ENCODE measurements at places on chromosomes 11 and 22.
A peak's percentile ranks its signal among the peaks of the same experiment; 100 is the strongest.

DNA sequence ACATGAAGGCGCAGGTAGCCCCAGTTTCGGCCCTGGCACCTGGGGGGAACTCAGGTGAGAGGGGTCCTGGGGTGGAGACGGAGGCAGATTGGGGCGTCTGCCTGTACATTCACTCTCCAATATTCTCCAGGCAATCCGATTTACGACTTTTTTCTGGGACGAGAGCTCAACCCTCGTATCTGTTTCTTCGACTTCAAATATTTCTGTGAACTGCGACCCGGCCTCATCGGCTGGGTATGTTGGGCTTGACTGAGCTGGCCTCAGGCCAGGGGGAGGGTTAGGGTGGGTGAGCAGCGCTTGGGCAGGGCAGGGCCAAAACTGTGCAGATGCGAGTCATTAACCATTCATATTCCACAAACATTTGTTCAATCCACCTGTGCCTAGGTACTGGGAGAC, 1.7 kb downstream of the TM7SF2 start:
- DNase-seq, result no peak

GRCh38 chr22:33073989-33074418, 15.8 kb upstream of the SYN3 start:
- DNase-seq, result peak; percentile 5

DNA sequence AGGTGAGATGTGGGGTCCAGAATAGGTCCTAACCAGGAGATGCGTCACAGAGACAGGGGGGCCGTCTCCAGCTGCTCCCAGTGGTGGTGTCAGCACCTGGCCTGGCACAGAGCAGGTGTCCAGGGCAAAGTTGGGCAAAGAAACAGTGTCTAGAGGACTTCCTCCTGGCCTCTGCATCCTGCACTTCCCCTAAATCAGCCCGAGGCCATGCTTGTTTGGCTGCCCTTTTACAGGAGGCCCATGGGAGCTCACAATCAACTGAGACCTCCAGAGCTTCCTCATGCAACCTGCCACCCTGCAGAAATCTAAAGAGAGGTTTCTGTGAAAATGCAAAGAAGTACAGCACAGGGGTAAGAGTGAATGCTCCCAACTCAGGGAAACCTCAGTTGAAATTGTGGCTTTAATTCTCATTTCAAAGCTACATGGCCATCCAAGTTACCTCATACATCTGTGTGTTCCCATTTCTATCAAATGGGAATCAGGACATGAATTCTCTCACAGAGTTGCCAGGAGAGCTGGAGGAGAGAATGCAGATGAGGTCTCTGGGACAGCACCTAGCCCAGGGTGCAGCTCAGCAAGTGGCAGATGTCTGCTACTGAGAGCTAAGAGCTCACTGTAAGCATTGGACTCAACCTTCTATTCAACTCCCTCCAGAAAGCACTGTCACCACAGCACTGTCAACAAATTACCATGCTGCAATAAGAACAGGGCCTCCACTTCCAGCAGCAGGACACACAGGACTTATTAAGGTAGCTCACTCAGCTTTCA, 32.6 kb downstream of the TCIRG1 start:
- DNase-seq, result no peak

DNA sequence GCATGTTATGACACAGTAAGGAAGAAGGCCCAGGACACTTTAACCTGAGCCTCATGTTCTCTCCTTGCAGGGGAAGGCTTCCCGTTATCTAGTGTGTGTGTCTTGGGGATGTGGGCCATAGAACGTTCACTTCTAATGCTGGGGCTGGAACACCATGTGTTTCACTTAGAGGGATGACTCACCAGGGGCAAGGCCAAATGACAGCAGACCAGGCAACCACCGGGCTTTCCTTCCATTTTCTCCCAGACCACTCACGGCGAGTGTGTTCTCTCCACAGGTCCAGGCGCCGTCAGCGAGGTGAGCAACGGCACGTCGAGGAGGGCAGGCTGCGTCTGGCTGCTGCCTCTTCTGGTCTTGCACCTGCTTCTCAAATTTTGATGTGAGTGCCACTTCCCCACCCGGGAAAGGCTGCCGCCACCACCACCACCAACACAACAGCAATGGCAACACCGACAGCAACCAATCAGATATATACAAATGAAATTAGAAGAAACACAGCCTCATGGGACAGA, 964.4 kb downstream of the NTM start:
- no peak for DNase-seq

DNA sequence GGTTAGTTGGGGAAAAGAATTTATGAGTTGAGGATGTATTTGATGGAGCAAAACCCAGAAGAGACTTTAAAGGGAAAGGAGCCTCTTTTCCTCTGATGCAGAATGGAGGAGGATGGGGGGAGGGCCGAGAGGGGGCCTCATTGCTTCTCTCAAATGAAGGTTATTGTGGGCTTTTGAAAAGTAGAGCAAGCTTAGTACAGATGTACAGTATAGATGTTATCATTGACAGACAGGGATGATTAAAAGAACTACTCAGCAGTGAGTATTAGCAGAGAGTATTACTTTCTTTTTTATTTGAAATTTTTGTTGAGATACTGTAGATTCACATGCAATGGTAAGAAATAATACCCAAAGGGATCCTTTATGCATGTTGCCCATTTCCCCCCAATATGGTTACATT, 98.1 kb downstream of the TEAD1 start:
- no peak for DNase-seq

DNA sequence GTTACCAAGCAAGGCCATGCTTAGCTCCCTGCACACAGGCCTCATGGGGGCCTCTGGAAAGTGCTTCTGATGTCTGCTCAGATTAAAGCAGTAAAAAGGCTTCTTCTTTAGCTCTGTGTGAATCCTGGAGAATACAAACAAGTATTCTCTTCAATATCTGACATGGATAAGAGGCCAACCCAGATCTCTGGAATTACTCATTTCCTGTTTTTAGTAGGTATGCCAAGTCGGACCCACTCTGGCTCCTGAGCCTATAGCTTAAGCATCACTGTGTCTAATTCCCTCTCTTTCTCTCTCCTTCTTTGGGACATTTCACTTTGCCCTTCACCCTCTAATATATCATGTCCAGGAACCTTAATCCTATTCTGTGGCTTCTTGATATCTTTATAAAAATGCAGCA, 529.6 kb upstream of the CCDC90B start:
- peak; percentile 12 for DNase-seq

DNA sequence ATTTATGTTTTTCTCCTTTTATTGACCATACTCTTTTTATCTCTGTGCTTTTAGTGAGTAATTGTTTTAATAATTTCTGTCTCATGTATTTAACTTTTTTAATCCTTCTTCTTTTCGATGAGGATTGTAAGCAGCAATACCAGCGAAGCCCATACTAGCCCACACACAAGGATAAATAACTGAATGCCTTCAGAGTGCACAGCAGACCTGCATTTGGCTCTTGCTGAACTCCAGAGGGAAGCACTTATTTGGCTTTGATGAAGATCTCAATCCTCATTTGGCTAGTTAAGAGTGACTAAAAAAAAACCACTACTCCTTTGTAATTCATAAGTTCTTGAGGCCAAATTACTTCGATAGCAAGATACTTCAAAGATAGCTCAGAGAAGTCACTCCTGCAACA, 293.3 kb downstream of the METTL15 start:
- DNase-seq, result no peak

GRCh38 chr11:40166892-40167291, 1292.6 kb downstream of the LRRC4C start:
- no peak for DNase-seq

- DNase-seq, result no peak
These were observed 16.0 kb upstream of the KCNQ1OT1 start for GRCh38 chr11:2715716-2716350.

DNA sequence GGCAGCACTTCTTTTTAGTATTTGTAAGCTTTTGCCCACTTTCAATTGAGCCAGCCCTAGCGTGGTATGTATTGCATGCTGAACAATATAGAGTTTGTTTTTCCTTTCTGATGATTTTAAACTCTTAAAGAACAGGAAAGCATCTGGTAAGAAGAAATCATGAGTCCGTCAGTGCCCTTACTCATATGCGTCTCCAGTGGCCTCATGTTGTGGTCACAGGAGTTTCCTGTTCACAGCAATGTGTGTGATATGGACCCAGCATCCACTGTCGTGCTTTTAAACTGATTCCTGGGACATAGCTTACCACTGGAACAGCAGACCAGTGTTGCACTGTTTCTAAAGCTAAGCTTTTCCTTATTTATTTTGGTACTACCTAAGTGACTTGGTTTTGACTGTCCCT, 40.1 kb downstream of the BID start:
- peak; percentile 77 for DNase-seq

DNA sequence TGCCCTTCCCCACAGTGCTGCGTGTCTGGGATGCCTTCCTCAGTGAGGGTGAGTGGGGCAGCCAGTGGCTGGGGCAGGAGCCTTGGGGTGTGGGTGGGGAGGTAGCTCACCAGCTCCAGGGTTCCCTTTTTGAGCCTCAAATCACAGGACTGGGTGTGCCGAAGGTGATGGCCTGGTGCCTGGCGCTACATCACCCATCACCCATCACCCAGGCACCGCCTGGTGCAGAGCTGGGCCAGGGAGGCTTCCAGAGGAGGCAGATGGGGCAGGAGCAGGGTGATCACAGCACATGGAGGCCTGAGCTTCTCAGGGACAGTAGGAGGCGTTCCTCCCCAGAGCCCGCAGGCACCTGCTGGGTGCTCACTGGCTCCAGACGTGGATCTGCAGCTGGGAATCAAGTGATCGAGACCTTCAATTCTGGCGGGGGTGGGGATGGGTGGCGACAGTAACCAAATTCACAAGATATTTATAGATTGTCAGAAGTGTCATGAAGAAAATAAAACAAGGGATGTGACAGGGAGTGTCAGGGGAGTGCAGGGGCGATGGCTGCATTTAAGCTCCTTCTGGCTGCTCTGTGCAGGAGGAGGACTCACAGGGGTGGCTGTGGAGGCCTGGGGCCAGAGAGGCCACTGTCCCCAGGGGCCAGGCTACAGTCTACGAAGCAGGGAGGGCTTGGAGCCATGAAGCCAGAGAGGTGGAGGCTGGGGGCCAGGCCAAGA, 3.2 kb downstream of the TBC1D10C start:
- DNase-seq, result no peak

DNA sequence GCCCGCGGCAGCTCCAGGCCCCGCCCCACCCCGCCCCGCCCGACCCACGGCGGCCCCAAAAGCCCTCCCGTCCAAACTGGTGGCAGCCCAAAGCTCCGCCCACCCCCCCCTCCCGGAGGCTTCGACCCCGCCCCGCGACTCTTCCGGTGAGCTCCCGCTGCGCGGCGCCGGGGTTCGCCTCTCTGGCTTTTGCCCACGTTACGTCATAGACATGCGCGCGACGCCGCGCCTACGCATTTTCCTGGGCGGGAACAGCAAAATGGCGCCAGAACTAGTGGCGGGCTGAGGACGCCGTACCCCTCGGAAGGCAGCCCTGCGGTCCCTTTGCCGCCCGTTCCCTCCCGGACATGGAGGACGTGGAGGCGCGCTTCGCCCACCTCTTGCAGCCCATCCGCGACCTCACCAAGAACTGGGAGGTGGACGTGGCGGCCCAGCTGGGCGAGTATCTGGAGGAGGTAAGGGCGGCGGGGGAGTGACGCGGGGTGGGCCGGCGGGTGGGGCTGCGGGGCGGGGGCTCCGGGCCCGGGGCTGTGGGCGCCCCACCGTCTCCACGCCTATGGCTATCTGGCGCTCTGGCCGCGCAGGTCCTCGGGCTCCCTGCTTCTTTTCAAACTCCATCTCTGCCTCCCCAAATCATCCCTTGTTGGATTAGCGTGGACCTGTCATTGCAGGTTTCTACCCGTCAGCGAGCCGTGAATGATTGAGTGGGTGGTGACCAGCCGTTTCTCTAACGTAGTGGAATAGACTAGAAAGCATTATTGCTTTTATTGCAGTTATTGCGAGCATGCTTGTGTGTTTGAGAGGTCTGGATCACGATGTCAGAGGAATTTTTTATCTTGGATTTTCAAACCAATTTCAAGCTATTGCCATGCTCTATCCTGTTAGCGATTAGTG, at the start of gene NCAPH2:
TSS of gene NCAPH2 (plus strand) at position 234 of the 894 bp plus-strand sequence. CDS start at position 348, 114 bp downstream.
- DNase-seq, result peak; percentile 95

GRCh38 chr11:126433244-126433846, 77.9 kb downstream of the ST3GAL4 start:
- DNase-seq, result no peak

DNA sequence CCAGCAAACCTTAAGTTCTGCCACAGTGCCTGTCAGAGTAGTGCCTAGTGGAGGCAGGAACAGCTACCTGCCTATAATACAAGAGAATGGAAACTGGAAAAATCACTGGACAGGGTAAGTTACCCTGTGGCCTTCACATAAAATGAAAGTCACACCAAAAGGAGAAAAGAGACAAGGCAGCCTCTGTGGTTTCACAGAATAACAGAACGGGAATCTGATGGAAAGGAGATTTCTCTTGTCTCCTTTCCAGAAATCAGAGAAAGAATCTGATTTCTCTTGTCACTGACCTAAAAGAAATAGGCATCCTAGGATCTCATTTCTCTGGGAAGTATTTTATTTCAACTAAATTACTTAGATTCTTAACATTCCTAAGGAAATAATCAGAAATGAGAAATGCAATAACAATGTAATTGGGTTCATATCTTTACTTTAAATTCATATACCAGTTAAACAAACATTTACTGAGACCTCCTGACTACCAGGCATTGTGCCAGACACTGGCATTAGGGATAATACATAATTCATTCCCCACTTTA, 41.6 kb downstream of the PRCP start:
- DNase-seq, result peak; percentile 88

DNA sequence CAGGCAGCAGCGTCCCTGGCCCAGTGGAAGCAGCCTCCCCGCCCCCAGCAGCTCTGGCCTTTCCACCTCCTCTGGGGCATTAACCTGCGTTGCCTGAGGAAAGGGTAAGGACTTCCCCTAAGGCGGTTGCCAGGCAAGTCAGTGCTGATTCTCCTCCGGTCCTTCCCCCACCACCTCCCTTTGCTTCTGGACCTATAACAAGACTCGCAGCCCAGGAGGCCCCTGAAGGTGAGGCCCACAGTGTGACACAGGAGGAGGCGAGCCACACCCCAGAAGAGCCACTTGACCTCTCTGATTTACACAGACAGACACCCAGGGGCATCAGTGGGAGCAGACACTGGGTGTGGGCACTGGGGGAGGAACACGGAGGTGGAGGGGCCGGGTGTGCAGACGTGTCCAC, 35.4 kb downstream of the ASCL2 start:
- no peak for DNase-seq

GRCh38 chr11:112271242-112271641, 10.6 kb upstream of the PLET1 start:
- no peak for DNase-seq

All from fibroblast of skin of back (primary cell).